ENCODE measurements at places on chromosomes 7 and 10.

- DNase-seq: no peak
Observed at GRCh38 chr10:11050301-11051287, 32.9 kb downstream of the CELF2 start.

DNA sequence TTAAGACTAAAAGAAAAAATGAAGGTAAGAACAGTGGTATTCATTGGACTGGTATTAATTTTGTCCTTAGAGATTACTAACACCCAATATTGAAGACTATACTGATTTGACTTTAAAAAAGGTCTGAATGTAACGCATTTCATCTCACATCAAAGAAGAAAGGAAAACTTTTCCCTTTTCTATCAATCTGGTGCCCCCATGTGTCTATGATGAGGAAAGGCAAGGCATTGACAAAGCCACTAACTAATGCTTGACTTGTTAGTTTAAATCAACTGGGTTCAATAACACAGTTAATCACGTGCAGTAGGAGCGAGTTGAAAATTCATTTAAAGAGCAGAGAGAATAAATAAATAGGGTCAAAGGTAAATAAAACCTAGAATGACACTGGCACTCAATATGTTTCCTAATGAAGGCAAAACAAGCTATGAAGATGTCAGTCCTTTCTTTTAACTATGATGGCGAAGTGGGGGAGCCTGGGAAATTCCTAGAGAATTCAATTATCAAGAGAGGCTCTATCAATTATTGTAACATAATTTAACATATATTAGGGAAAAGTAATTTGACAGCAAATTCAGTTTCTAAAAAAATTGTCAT, 180.9 kb downstream of the ANK3 start:
- DNase-seq: peak; percentile 49

GRCh38 chr10:119022846-119023552, 6.5 kb upstream of the NANOS1 start:
- peak; percentile 58 for DNase-seq

DNA sequence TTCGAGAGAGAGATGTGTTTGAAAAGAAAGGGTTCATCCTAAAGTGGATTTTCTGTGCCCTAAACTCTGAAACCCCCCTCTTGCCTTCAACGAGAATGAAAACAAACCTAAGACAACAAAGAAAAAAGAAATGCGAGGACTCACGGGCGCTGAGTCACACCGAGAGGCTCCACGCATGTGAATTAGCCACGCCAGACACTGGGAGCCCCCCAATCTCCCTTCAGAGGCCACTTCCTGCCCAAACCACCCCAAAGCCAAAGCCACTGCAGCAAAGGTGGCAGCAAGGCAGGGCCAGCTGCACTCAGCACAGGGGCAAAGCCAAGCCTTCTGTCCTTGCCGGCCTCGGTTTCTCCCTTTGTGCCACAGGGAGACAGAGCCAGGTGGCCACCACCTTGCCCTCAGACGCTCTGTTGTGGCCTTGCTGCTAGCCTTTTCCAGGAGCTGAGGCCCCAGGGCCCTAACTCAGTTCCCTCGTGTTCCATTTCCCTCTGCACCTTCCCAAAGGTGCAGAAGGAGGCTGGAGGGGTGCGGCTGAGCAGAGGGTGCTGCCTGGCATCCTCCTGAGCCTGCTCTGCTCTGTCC, 93.3 kb downstream of the FAM53B start:
- DNase-seq: no peak

GRCh38 chr7:127667017-127667670, 15.2 kb downstream of the SND1 start:
- peak; percentile 86 for DNase-seq

DNA sequence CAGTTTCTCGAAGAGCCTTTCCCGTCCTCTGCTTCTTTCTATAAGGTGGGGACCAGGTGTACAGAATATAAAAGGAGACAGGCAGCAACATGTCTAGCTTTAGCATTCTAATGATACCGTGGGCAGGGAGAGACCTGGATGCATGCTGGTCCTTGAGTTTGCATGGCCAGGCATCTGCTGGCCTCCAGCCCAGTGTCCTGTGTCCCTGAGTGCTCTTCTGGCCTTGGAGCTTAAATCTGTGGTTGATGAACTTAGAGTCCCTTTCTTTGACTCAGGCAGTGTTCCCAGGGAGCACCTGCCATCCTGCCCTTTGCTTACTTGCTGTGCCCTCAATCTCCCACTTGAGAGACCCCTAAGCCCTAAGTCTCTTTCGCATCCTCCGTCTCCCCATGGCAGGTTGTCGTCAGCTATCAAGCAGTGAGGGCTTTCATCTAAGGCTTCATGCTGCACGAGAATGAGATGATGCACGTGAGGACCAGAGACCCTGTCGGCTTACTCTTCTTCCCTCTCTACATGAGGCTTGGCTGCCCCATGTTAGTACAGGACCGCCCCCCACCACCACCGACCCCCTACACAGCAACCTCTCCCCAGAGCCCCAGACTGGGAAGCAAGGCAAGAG, 313.4 kb upstream of the C7orf33 start:
- DNase-seq: no peak

- DNase-seq: peak; percentile 88
Observed at GRCh38 chr10:30819341-30820181, 190.0 kb upstream of the LYZL2 start.

DNA sequence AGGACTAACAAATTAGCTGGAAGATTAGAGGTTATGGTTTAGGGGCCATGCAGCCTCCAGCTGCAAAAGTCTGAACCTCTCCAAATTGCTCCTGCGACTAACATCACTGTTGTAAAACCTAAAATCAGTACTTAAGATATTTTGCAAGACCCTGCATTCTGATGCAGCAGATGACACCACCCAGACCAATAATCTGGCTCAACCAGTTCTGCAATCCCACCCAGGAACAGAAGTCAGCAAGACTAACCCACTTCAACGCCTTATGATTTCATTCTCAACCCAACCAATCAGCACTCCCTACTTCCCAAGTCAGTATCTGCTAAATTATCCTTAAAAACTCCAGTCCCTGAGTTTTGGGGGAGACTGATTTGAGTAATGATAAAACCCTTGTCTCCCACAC, 250.8 kb upstream of the MBL2 start:
- no peak for DNase-seq

DNA sequence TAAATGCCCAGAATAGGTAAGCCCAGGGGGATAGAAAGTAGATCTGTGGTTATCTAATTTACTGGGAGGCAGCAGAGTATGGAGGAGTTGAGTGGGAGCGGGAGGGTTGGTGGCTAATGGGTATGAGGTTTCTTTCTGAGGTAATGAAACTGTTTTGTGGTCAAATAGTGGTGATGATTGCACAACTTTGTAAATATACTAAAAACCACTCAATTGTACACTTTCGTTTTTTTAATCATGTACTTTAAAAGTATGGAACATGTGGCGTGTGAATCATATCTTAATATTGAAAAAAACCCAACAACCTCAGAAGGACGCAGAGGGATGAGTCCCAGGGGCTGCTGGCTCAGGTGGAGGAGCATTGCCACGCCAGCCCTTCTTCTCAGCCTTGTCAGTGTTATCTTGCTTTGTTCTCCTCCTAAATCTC, 118.1 kb downstream of the WDR11 start:
- DNase-seq: no peak

GRCh38 chr7:50394315-50394714, 55.8 kb downstream of the FIGNL1 start:
- DNase-seq: no peak

- no peak for DNase-seq
Observed at GRCh38 chr7:110308791-110309190, 782.1 kb upstream of the LRRN3 start.

GRCh38 chr10:6204341-6205191, 1.8 kb downstream of the PFKFB3 start:
- DNase-seq: peak; percentile 84
